ENCODE measurements at places on chromosomes 5 and 9. TPM values are rescaled to one million over a fixed set of nuclear protein-coding genes. Genes with fewer than 3 reads are reported as not detected.

C1QTNF3 gene
- 3.3 TPM for total RNA-seq

GFRA3 gene
- total RNA-seq = not detected

TRPM6 gene
- total RNA-seq = 1.1 TPM

RIGI gene
- 29.5 TPM for total RNA-seq

C9 gene
- not detected for total RNA-seq

ADRB2 gene
- total RNA-seq = 42.7 TPM

GRCh38 chr5:77642738-77643653 lies 4.5 kb upstream of the OTP start:
- DNase-seq = no peak

- DNase-seq = no peak
Observed at GRCh38 chr5:143396353-143396940, 7.0 kb downstream of the NR3C1 start.

DNA sequence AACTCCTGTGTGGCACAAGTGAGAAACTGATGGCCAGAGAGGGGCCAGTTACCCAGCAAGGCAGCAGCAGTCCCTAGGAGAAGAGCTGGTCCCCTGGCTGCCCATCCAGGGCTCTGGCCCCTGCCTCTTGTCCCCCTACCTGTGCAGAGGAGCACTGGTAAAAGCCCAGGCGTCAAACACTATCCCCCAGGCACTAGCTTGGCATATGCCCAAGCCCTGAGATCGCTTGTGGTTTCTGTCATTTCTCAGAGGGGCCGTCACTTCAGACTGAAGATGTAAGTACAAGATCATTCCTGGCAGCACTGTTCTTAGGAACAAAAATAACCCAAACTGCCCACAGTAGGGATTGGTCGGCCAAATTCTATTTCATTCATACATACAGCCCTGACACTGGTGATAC lies 53.9 kb downstream of the COL15A1 start:
- no peak for DNase-seq

- no peak for DNase-seq
Observed at GRCh38 chr5:150204590-150204960, 14.7 kb downstream of the SLC6A7 start.

DNA sequence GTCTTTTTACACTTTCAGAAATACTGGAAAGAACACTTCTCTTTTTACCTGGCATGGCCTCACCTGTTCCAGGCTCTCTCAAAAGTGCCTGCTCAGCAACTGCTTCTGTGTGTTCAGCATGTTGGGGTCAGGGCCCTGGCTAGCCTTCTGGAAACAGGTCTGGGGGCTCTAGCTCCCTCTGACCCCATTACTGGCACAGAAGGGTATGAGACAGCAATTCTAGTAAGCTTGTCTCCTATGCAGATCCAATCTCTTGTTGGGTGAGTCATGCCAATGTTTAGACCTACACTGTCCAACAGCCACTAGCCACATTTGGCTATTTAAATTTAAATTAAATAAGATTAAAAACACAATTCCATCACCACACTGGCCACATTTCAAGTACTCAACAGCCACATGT lies 80.8 kb downstream of the MAPKAP1 start:
- no peak for DNase-seq

DNA sequence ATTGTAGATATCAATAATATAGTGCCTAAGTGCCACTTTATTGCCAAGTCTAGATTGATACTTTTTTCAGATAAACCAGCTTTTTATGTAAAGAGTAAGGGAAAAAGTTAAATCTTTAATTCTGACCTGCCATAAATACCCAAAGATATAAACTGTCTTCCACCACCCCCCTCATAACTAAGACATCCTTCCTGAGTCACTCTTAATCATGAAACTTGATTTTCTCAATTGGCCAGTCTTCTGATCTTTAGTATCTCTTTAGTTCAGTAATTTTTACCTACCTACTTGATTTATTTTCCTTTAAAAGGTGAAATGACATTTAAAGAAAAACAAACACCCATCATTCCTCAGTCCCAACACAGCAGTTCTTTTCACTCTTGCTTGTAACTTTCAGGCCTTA lies 21.8 kb downstream of the C5orf22 start:
- DNase-seq = no peak

DNA sequence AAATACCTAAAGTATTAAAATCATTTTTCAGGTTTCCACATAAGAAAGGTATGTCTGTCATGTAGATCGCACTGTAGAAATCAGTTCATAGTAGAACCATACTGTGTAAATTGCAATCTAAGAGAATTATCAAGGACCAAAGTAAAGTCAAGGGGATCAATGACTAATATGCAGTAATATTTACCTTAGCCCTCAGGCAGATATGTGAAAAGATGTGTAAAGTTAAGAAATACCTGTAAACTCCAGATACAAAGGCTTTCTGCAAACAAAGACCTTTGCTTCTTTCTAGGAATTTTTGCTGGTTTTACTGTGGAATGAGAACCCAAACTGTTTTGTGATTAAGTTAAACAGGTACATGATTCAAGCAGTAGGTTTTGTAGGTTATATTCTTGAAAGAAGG lies 11.6 kb downstream of the POLK start:
- no peak for DNase-seq

DNA sequence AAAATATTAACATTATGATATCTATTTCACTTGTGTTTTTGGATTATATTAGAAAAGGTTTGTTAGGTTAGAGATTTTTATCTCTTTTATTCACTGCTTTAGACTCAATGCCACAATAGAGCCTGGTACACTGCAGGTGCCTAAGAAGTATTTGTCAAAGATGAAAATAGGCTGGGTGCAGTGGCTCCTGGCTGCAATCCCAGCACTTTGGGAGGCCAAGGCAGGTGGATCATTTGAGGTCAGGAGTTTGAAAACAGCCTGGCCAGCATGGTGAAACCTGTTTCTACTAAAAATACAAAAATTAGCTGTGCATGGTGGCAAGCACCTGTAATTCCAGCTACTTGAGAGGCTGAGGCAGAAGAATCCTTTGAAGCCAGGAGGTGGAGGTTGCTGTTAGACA lies 64.3 kb downstream of the C9 start:
- no peak for DNase-seq

- DNase-seq = no peak
Observed at GRCh38 chr5:174229514-174230370, 184.2 kb downstream of the NSG2 start.

DNA sequence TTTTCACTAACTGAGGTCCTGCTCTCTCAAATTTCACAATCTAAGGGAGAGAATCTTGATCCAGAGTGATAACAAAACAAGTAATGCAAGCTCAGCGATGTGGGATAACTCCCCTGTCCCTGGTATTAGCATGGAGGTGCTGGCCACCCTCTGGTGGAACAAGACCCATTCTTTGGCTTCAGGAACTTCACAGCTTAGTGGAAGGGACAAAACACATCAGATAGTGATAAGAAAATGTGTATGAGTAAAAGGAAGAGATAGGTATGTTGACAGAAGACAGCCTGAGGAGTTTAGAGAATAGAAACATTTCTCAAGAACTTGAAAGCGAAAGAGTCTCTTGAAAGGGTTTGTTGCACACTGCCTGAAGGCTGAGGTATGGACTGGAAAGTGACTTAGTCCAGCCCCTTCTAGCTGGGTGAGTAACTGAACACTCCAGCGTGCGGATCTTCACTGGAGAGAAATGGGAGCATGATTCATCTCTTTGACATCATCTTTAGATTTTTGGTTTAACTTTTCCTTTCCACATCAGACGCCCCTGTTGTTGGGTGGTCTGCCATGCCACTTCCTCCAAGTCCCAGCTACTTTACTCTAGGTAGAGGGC lies 25.4 kb upstream of the ZSWIM6 start:
- DNase-seq = no peak

DNA sequence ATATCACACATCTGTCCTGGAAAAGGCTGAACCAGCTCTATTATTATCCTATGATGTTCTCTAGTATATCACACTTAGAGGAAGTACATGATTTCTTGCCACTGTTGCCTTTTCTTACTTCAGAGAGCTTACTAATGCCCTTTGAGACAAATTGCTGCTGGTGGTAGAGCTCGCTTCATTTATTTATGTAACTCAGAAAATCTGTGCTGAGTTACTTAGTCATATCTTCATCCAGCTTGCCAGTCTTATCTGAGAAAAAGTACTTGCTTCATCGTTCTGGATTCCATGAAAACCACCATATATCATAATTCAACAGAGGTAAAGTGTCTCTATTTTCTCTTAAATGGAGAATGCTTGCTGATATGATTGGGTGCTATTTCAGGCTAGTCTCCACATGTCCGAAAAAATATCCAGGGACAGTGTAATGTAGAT lies 26.6 kb downstream of the PTPDC1 start:
- DNase-seq = no peak

GRCh38 chr5:138878437-138879235 lies 3.5 kb upstream of the LRRTM2 start:
- DNase-seq = no peak

Data from omental fat pad (tissue), 4 donors.